Posterior vena cava (tissue), 2 donors: ENCODE measurements at places on chromosomes 4 and X.

DNA sequence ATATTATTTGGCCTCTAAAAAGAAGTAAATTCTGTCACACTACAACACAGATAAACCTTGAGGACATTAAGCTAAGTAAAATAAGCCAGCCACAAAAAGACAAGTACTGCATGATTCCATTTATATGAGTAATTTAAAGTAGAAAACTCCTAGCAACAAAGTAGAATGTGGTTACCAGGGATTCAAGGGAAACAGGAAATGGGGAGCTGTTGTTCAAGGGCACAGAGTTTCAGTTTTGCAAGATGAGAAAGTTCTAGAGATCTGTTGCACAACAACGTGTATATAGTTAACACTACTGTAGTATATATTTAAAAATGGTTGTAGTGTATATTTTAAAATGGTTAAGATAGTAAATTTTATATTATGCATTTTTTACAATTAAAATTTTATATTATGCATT, 25.4 kb downstream of the SEC31A start:
- DNase-seq, result no peak

- no peak for DNase-seq
These were observed 189.4 kb downstream of the QDPR start for GRCh38 chr4:17322514-17322913.

DNA sequence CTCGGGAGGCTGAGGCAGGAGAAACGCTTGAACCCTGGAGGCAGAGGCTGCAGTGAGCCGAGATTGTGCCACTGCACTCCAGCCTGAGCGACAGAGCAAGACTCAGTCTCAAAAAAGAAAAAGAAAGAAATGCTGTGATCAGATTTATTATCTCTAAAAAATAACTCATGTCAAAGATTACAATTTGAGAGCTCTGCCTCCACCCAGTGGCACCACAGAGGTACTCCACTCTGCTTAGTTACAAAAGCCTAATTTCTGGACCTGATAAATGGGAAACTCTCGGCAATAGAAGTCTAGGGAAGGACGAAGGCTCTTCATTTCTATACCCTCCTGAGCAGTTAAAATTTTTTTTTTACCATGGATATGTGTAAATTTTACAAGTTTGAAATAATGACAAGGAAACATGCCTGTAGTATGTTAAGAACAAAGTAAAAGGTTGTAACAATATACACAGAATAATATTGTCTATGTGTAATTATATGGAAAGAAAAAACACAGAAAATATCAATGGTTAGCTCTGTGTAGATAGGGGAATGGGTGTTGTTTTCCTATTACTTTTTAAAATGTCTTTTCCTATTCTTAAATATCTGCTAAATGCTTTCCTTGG, 149.8 kb downstream of the STIM2 start:
- DNase-seq, result peak; percentile 86

DNA sequence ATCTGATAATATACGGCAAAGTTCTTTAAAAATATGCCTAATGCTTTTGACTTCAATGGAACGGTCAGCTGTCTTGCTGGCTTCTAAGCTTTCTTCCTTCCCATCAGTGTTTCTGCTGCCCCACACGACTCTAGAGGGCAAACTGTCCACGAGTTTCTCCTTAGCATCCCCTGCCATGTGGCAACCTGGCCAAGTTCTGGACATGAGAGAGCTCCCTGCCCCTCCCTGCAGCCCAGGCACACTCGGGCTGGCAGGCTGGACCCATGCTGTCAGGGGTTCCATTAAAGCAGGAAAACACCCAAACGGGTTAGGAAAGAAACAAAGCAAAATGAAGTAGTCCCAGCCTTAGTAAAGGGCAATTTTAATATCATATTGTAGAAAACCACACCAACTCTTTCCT, 38.8 kb downstream of the KDR start:
- DNase-seq, result no peak

- DNase-seq, result no peak
These were observed 40.5 kb downstream of the GPM6B start for GRCh38 chrX:13776387-13776786.
